ENCODE measurements at places on chromosomes 16 and 17.

- DNase-seq: no peak
Measured at GRCh38 chr16:67417333-67418061, 1.2 kb upstream of the ZDHHC1 start.

DNA sequence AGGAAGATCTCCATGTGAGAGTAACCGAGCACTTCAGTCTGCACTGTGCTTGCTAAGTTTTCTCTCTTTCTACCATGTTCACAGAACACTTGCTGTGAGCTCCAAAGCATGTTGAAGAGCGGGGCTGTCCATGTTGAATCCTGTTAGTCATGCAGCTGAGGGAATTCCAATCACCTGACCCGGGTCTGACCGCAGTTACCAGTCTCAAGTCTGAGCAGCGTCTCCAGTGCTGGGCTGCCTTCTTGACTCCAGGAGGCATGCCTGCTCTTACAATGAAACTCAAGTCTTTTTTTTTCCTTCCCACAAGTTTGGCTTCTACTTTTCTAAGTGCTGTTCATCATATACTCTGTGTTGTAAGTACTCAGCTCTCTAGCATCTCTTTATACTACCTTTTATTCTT lies 44.3 kb downstream of the HOXB1 start:
- DNase-seq: no peak

GRCh38 chr16:85519540-85520231 lies 93.4 kb upstream of the GSE1 start:
- no peak for DNase-seq

DNA sequence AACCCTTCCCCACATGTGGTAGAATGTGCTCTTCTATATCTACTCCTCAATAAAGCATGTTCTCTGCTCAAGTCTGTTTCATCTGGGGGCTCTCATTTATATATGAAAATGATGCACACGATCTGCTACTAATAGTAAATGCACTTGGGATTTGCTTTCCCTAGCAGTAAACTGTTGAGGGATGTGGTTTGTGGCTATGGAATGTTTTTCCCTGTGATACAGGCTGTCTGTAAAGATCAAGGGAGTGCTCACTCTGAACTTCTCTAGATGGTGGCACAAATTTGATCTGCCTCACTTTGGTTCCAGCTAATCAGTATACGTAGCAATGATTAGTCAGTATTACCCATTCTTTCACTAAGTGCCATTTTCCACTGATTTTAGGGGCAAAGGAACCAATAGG lies 18.8 kb downstream of the TAC4 start:
- DNase-seq: no peak

DNA sequence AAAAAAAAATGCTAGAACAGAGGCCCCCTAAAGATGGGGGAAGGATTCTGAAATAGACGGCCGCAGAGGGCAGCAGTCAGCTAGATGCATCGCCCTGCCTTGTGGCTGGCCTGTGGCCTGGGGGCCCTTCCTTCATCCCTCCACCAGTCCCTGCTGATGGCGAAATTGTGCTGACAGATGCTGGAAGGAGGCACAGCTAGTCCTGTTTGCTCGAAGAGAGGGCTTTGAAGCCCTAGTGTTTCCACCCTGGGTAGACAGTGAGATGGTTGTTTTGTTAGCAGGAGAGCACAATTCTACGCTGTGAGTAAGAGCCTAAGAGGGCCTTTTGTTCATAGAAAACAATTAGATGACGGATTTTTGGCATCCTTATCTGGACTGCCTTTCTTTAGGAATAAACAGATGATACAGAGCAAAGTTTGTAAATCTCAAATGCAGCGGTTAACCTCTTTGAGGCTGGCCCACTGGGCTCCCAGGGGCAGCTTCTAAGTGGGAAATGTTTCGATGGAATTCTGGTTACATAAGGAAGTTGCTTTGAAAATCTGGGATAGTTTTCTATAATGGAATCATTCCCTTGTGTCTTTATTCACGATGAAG lies 23.0 kb downstream of the VPS35L start:
- no peak for DNase-seq

- DNase-seq: no peak
Measured at GRCh38 chr17:58254803-58255202, 16.4 kb downstream of the LPO start.

DNA sequence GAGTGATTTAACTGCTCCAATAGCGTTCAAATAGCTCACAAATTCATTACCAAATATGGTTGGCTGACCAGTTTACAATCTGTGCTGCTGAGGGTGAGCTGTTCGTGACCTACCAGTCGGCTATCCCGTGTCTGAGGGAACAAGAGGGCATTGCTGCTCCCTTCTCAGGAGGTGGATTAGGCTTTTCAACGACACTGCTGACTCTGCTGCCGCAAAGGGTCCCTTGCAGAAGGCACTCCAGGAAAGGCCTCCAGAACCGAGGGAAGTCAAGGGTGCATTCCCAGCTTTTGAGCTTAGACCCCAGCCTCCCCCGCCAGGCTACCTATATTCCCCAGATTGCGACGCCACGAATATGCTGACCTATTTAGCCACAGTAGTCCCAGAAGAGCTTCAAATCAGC lies 32.3 kb downstream of the GJC1 start:
- DNase-seq: no peak

- peak; percentile 82 for DNase-seq
Measured at GRCh38 chr17:29116804-29117753, 63.1 kb downstream of the MYO18A start.

DNA sequence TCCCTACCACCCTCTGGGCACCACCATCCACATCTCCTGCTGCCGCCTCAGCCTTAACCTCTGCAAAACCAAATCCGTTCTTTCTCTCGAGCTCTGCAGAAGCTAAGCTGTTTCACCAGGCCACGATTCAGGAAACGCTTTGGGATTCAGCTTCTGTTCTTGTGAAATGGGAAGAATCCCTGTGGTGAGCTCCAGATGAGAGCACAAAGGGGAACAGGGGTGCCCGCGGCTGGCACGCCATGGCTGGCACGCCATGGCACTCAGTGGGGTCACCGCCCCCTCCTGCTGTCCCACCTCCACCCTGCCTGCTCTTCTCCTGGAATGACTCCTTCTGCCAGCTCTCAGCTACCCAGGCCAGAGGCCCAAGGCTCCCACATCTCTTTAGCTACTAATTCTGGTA lies 5.7 kb downstream of the QPRT start:
- DNase-seq: no peak

DNA sequence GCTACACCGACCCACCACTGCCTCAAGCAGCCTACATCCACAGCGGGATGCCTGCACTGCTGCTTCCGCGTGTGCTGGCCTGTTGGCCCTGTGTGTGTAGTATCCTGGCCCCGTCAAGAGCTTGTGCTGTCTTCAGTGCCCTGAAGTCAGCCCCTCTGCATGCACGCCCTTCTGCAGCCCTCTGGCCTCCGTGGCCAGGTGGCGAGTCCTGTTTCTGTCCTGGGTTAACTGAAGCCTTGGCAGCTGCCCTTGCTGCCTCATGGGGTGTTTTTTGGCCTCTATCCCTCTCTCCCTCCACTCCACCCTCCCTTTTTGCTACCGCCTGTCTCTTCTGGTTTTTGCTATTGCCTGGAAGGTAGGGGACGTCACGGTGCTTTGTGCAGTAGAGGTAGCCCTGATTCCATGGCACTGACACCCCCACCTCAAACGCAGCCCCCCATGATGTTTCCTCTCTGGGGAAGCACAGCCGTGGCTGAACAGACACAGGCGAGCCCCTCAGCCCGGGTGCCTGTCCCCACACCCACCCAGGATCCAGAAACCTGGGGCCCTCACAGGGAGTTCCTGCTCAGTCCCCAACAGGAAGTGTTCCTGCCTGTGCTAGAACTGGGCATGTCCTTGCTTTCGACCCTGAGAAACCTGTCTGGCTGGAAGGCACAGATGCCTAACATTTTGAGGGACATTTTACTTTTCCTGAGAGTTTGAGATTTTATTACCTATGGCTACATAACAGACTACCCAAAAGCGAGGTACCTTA lies 18.8 kb upstream of the AMZ2 start:
- no peak for DNase-seq

DNA sequence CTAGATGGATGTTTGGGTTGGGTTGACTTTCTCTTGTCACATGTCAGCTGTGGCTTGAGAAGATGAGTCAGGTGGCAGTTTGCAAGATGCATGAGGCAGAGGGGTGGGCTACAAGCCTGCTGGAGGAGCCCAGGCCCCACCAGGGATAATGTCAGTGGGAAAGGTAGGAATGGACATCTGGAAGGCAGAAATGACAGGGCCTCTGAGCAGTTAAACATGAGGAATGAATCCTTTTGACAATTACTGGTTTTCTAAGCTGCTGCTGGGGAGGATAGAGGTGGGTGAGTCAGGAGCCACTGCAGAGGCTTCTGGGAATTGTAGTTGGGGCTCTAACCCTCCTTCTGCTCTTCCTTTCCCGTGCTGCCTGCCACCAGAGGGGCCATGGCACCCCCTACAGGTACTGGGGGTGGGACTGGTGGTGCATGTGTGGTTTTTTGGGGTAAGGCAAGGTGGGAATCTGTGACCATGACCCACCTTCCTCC lies 15.7 kb downstream of the SLC52A1 start:
- peak; percentile 58 for DNase-seq

DNA sequence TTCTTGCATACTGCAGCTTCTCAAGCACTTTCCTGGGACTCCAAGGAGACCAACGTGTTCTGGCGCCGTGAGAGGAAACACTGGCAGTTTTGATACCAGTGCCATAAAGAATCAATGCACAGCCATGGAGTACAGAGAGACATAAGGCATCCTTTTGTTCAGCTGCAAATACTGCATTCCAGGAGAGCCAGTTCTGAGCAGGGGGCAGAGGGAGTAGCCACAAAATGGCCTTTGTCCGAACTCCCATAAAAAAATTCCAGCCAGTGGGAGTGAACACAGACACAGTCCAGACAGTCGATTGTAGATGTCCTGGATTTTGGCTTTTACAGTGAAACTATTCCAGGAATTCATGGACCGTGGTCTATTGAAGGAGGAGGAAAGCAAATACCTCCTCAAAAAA lies 36.2 kb upstream of the TEKT3 start:
- DNase-seq: no peak

- DNase-seq: peak; percentile 86
Measured at GRCh38 chr17:82205720-82206508, 6.7 kb downstream of the CCDC57 start.

DNA sequence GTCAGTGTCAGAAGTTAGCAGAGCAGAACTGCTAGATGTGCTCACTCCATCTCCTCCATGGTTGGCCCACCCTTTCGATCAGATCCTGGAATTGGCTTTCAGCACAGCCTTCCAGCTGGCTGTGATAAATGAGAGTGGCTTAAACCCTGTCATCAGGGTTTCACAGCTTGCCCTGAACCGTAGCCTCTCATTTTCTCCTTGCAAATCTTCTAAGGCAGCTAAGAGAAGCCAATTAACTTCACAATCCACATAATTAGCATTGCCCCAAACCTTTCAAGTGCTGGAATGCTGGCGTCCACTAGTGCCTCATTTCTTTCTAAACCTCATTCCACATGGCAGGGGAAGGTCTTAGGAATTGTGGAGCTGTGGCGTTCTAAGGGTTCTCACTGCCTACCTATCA lies 21.7 kb downstream of the MILR1 start:
- DNase-seq: no peak

GRCh38 chr17:70353408-70354092 lies 184.2 kb downstream of the KCNJ2 start:
- no peak for DNase-seq

DNA sequence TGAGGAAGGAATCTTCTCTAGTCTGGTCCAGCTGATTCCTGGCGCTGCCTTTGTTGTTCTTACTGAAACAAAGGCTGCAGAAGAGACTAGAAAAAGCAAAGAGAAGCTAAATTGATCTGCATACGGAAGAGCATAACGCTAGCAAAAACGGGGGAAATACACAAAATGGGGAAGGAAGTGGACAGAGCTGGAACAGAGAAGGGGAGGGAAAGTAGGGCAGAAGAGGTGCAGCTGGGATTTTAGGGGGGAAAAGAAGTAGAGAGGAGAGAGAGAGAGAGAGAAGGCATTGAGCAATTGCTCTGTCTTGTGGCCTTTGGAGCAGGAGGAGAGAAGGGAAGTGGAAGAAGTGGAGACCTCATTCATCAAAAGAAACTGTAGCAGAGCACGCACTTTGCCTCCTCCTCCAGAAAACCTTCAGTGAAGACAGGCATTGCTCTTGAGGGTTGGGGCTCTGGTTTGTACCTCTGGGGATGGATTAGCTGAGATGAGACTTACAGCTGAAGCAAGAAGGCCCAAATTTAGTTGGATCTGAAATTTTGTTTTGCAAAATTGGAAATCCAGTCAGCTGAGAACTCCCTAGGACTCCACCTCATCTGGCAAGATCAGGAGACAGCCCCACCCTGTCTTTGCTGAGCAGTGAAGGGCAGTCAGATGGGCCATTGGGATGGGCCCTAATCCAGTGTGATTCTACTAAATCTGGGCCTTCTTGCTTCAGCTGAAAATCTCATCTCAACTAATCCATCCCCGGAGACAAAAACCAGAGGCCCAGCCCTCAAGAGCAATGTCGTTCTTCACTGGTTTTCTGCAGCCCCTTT lies 55.8 kb downstream of the CDRT4 start:
- no peak for DNase-seq

DNA sequence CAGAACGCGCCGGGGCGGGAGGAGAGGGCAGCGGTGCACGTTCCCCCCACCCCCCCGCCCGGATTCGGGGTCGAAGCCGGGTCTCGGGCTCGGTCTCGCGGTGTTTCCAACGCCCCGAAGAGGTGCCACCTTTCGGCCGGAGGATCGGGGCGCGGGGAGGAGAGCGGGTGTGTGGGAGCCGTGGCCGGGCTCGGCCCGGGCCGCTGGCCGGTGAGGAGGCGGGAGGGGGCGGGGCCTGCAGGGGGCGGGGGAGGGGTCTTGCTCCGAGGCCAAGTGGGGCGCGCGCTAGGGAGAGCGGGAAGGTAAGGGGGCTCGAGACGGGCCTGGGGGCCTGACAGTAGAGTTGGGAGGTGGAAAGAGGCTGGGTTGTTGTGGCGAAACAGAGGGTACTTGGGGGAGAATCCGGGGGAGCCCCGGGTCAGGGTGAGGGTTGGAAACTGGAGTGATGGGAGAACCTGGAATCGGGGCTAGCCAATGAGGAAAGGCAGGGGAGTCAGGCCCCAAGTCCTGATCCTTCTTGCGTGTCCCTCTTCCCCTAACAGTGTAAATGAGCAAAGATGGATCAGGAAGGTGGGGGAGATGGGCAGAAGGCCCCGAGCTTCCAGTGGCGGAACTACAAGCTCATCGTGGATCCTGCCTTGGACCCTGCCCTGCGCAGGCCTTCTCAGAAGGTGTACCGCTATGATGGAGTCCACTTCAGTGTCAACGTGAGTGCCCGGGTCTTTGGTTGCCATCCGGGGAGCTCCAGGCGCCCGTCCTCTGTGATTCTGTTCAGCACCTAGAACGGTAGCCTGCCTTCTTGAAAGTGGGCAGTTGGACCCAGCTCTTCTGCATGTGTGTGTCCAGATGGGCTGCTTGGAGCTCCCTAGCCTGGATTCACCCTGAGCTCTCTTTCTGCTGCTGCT lies 873 bp downstream of the SETD1A start:
- no peak for DNase-seq

Data from CD4-positive, alpha-beta T cell treated with Interleukin-6 for 4 hours (primary cell).